Esophagus squamous epithelium (tissue), 5 donors: ENCODE measurements at places on chromosomes 7 and 10.

GRCh38 chr7:134941185-134941900 is 45.0 kb upstream of the AGBL3 start:
- DNase-seq = no peak

DNA sequence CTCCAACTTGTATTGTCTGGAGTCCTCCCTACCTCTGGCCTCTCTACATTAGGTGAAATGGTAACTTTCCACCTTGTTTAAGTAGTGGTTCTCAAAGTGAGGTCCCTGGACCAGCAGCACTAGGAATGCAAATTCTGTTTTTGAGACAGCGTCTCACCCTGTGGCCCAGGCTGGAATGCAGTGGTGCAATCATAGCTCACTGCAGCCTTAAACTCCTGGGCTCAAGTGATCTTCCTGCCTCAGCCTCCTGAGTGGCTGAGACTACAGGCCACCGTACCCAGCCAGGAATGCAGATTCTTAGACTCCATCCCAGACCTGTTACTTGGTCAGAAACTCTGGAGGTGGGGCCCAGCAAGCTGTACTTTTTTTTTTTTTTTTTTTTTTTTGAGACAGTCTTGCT is 6.8 kb upstream of the TBL2 start:
- DNase-seq = no peak

DNA sequence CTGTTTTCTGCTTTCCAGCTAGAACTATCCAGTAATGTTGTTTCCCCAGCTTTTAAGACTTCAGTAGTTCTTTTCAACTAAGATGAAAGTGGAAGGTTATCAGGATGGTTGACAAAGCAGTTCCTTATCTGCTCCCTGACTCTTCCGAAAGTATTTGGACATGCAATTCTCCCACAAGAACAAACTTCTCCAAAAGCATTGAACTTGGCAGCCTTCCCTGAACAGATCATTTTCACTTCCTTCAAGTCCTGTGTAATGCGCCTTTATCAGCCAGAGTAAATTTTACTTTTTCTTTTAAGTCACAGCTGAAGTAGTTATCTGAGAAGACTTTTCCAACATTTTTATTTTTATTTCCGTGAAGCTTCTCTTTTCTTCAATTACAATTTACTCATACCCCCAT is 39.7 kb downstream of the CDC14C start:
- DNase-seq = no peak

DNA sequence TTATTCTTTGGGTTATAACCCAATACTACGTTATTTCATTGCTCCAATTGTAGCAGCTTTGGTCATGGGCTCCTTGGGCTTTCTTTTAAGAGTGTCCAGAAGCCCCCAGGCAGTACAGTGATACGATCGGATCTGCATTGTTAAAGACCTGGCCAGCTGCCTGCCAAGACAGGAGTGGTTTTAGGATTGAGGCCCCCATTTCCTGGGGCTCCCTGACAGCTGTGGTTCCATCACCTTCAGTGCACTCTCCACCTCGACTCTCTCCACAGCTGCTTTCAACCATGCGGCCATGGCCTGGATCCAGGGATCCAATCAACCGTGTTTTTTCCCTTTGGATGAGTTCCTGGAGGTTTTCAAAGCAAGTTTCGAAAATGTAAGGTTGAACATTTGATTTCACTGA is 123.4 kb upstream of the BTBD16 start:
- DNase-seq = no peak

DNA sequence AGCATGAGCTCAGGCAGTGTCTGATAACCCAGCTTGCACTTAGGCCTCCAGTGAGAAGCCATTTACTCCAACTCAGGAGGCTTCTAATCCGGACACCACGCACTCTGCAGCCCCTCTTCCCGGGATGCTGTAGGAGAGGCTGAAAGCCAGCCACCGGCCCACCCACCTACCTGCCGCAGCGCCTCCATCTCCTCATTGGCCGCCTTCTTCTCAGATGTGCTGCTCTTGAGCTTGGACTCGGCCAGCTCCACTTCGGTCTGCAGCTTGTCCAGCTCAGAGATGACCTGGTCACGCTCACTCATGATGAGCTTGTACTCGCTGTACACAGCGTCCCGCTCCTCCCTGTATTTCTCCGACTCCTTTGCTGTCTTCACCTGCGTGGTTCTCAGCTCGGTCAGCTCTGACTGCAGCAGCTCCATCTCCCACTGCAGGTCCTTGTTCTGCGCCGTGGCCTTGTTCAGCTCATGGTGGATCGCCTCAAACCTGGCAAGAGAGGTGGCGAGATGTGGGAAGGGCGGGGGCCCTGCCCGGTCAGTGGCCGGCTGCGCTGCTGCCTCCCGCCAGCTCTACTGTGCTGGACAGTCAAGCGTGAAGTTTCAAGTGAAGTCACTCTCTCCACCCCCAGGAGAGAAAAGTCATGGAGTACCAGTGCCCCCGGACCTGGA is 84.7 kb downstream of the DLG5 start:
- DNase-seq = no peak

- no peak for DNase-seq
These were observed 87.4 kb upstream of the RNF148 start for GRCh38 chr7:122790132-122790531.

DNA sequence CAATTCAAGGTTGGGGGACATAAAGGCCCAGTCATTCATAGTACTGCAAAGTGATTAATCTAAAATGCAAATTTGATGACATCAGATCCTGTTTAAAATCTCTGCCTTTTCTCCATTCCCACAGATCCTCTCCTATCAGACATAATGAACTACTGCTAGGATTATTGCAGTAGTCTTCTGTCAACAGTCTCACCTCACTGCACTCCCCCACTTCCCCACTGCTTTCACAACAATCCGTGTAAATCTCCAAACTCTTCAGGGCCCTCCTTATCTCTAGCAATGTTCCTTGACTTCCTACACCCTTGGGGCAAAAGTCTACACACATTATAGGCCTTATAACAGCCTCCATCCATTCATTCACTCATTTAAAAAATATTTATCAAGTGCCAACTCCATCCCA is 112.4 kb downstream of the KBTBD2 start:
- no peak for DNase-seq

- DNase-seq = no peak
These were observed 154.9 kb downstream of the ADRA2A start for GRCh38 chr10:111231779-111232178.

- no peak for DNase-seq
These were observed 231.1 kb upstream of the ZNF32 start for GRCh38 chr10:43879742-43880141.

DNA sequence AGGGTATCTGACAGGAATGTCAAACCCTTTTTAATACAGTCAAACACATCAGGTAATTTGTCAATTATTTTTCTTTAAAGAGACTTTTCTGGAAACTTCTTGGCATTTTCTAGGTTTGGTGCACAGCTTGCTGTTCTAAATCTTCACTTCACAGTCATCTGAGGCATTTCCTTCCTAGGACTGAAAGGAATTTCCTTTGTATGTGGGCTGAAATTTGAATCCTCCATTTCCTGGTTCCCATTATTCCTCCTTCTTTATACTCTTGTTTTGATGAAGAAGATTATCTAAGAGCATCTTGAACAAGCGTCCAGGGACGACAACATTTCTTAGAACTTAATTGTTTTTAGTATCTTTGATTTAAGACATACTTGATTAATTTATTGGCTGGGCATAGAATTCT is 24.9 kb downstream of the CALD1 start:
- DNase-seq = no peak

DNA sequence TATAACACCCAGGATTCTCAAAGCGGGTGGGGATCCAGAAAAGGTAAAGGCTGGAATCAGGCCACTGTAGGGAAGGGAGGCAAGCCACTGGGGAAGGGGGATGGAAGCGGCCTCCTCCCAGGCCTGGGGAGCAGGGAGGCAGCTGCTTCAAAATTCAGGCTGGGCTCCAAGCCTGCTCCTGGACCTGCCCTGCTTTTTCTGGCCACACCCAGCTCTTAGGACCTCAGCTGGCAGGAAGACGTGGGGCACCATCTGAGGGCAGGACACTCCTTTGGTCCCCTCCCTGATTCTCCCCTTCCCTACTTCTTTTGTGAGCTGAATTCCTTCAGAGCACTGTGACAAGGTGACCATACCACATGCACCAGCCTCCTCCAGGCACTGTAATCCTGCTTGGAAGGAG is 4.6 kb upstream of the LBX1 start:
- no peak for DNase-seq

DNA sequence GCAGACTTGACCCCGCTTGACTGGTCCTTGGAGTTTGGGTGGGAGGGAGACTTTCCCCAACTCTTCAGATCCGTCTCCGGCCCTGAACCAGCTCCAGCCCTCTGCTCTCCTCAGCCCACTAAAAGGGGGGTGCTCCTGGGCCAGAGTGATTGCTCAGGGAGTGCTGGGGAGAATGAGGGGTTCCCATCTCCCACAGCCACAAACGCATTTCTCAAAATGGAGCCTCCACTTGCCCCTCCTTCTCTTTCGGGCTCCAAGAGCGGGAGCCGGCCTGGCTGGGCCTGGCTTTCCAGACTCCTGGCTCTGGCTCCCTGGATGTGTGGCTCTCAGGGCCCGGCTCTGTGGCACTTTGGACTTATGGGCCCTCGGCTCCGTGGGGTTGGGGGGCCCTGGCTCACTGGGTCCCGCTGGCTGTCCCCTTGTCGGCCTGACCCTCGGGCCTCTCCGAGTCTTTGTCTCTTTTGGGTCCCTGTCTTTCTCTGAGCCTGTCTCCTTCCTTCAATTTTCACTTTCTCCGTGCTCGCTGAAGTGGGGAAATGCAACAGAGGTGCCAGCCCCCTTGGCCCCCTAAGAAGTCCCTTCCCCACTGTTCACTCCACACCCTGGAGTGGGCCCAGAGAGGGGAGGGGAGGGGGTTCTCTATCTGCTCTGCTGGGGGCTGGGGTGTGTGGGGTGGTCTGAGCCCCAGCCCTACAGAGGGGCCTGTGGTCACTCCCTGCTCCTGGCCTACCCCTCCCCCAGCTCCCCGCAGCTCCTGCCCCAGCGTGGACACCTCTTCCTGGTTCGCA is 713 bp downstream of the LZTS2 start:
- DNase-seq = no peak

DNA sequence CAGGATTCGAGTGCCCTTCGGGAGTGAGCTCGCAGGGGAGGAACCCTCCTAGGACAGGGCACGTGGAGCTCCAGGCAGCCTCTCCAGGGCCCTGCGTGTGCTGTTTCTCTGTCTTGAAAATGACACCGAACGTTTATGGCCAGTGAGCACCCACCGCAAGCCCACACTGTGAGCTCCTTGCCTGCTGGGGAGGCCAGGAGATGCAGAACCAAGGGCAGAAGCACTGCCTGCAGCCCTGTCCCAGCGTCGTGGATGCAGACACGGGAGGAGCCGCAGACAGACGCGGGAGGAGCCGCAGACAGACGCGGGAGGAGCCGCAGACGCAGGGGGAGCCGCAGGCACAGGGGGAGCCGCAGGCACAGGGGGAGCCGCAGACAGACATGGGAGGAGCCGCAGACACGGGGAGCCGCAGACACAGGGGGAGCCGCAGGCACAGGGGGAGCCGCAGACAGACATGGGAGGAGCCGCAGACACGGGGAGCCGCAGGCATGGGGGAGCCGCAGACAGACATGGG is 314.4 kb downstream of the PTPRN2 start:
- DNase-seq = no peak

DNA sequence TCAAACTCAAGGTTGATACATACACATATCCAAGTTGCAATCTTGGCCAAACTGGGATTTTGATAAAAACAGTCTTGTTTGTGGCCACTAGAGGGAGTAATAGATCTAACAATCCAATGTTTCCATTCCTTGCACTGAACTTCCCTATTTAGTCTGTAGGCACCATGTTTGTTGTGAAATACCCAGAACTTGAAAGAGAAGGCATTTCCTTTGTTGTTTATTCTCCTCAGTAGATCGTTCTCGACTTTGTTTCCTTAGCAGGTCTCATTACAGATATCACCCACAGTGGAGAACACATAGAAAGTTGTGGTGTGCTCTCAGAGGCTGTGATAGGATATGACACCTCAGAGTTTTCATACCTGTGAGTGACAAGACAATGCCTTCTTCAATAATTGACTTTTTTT is 70.3 kb upstream of the MXI1 start:
- no peak for DNase-seq

GRCh38 chr7:29622335-29623265 is 59.0 kb downstream of the PRR15 start:
- DNase-seq = no peak

- DNase-seq = no peak
These were observed 16.7 kb downstream of the WIPI2 start for GRCh38 chr7:5206686-5207085.

GRCh38 chr10:76209135-76209534 is 777.7 kb downstream of the LRMDA start:
- DNase-seq = no peak

- DNase-seq = no peak
These were observed 96.3 kb downstream of the RAB11FIP2 start for GRCh38 chr10:117950408-117950807.

- DNase-seq = no peak
These were observed 35.8 kb downstream of the LAMB4 start for GRCh38 chr7:108094346-108094745.

DNA sequence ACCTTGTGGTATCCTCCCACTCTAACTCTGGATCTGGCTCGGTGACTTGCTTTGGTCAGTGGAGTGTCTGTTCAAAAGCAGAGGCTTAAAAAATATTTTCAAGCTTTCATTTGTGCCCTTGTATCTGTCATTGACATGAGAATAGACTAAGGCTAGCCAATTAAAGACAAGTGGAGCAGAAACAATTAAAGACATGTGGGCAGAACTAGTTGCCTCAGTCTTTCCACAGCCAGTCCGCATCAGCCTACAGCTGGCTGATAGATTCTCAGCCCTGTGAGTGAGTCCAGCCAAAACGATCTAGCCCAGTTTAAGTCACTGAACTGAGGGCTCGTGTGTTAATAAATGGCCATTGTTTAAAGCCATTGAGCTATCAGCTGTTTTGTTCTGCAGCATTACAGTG is 185.2 kb upstream of the DGKB start:
- DNase-seq = no peak

DNA sequence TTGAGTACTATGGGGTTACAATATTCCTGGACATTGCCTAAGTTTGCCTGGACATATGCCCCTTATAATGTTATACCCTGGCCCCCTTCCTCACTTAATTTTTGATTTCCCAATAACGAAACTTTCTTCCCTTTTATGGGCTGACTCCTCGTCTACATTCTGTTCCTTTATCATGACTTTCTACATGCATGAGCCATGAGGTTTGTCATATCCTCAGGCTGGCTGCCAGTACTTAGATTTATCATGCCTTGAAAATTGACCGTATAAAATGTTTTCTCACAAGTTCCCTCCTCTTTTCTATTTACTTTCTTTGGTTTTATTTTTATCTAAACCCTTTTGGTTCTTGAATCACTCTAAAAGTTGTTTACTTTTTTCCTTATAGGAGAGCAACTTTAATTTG is 4.7 kb downstream of the DNAH11 start:
- DNase-seq = no peak

GRCh38 chr10:6232846-6233724 is 30.4 kb downstream of the PFKFB3 start:
- DNase-seq = no peak

DNA sequence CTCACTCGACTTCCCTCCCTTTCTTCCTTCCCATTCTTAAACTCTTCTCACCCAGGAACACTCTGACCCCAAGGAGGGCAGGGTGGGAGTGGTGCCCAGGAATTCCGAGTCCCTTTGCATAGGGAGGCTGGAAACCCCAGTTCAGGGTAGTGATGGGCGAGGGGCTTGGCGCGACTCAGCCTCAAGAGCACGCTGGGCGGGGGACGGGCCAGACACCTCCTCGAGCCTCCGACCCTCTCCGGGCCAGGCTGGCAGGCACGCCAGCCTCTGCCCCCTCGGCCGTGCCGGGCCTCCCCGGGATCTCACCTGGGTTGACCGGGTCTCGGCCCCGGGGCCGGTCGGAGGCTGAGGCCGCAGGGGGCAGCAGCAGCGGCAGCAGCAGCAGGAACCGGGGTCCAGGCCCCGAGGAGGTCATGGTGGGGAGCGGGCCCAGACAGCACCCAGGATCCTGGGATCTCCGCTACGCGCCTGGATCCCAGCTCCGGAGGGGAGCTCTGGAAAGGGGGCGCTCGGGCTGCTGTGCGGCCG is 457 bp downstream of the PLOD3 start:
- DNase-seq = no peak
